T-helper 1 cell (primary cell): ENCODE measurements at places on chromosomes 12 and 14.

GRCh38 chr12:8637666-8638065, 25.0 kb downstream of the MFAP5 start:
- DNase-seq = no peak

DNA sequence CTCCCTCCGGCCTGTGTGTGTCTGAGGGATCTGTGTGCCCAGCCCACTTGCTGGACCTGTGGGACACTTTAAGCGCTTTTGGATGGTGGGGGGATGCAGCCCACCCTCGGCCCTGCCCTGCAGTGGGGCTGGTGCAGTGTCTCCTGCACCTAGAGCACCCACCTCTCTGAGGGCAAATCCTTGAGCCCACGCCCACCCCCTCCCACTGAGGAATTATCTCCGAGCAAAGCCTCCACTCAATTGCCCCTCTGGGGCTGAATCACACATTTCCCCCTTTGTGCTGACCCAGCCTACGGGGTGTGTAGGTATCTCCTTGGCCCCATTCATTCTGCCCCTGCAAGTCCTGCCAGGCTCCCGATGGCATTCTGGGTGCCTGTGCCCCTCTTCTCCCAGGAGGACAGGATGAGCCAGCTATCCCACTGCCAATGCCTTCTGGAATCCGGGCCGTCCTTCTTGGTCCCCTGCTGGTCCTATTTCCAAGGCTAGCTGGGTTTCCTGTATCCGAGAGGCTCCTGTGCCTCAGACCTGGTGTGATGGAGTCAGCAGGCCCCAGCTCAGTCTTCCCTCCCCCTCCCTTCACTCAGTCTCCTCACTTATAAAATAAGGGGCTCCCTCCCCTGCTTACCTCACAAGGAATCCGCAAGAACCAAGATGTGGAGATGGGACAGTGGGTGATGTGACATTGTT, 48.9 kb downstream of the ERH start:
- no peak for DNase-seq

DNA sequence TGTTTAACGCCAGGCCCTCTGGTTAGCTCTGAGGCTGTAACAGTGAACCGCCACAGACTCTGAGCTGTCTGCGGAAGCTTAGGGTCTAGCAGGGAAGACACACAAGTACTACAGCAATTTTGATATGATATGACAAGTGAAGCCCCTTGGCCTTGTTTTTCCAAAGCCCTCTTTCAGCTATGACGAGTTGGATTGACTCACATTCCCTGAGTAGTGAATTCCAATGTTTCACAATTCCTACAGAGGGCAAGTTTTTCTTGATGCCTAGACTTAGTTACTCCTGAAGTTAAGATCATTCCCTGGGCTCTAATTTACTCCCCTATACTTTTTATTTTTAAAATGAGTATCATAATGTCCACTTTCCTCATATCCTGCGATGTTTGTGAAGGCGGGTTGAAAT, 53.3 kb upstream of the CISTR start:
- DNase-seq = no peak

DNA sequence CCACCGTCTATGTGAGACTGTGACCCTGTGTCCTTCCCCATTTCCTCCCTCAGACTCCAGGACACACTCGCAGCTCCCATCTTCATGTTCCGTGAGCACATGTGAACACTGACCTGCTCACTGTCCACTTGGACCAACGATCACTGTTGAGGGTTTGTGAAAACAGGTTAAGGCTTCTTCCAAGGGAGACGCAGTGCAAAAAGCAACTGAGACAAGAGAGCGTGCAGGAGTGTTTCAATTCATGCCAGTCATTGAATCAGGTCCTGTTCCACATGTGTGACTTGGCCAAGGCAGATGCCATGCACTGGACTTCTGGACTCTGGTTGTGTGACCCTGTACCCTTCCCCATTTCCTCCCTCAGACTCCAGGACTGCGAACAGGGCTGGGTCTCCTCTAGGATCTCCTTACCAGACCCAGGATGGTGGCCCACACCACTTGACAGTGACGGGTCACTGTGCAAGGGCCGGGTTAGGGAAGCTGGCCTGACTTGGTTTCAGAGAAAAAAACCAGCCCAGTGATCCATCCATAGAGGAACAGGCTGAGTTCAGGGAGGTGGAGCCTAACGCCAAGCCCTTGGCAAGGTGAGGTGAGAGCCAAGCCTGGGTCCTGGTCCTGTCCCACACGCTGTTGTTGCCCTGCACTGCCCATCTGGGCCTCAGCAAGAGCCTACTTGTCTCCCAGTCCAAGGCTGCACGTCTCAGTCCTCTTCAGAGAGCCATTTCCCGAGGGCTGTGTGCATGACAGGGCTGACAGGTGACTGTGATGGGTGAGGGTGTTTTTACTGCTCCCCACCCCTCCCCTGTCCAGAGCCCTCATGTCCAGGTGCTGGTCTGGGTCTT, 5.7 kb upstream of the KRT5 start:
- DNase-seq = no peak

GRCh38 chr12:130752692-130753230, 36.7 kb upstream of the RIMBP2 start:
- DNase-seq = no peak

GRCh38 chr12:65526311-65526710, 247.8 kb downstream of the MSRB3 start:
- no peak for DNase-seq

DNA sequence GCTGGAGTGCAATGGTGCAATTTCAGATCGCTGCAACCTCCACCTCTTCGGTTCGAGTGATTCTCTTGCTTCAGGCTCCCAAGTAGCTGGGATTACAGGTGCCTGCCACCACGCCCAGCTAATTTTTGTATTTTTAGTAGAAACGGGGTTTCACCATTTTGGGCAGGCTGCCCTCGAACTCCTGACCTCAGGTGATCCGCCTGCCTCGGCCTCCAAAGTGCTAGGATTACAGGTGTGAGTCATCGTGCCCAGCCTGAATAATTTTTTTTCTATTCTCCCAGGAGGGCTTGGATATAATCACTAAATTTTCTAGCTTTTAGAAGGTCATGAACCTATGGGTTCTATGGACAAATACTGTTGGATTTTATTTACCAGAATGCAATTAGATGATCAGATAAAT, 44.7 kb upstream of the GNPNAT1 start:
- no peak for DNase-seq
